ENCODE measurements at places on chromosomes 4 and X. TPM values are rescaled to one million over a fixed set of nuclear protein-coding genes. Genes with fewer than 3 reads are reported as not detected.

The SOD3 gene
- 66.9 TPM for total RNA-seq

The GABRG1 gene
- total RNA-seq: not detected

The MAGEB1 gene
- total RNA-seq: not detected

The COX7B2 gene
- total RNA-seq: not detected

The ALB gene
- not detected for total RNA-seq

The ADH7 gene
- total RNA-seq: not detected
